ENCODE measurements at places on chromosomes 1 and 21.

DNA sequence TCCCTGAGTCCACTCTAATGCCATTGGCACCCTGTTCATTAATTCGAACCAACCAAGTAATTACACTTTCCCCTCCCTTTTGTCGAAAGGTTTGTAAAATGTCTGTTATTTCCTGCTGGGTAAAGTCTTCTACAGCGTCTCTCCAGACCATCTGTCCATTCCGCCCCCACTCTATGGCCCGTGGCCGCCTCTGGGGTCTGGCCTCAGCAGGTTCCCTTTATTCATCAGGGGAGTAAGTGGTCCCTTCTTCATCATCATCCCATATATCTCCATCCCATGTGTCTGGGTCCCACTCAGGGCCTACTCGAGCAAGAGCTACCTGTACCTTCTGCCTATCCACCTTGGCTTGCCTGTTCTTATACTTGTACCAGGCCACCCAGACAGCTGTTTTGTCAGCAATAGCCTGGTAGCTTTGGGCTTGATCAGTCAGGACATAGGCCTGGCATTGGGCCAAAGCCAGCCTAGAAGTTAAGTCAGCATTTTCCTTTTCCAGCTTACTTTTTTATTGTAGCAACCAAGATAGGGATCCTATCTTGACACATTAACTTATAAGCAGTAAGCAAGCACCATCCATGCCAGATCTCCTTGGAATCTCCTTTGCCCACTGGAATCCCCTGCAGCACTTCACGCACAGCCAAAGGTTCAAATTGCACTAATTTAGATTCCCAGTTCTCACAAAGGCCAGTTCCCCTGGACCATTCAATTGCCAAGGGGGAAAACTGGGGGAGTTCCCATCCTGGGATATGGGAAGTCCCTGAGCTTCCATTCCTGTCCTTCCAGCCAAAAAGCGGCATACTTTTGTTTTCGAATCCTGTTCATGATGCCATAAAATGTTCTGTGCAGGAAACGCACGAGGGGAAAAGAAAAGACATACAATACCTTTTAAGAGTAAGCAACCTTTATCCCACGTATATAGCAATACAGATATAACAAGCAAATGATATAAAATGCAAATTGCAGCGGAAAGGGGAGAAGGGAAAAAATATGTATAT, 6.6 kb upstream of the STUM start:
- no peak for DNase-seq

DNA sequence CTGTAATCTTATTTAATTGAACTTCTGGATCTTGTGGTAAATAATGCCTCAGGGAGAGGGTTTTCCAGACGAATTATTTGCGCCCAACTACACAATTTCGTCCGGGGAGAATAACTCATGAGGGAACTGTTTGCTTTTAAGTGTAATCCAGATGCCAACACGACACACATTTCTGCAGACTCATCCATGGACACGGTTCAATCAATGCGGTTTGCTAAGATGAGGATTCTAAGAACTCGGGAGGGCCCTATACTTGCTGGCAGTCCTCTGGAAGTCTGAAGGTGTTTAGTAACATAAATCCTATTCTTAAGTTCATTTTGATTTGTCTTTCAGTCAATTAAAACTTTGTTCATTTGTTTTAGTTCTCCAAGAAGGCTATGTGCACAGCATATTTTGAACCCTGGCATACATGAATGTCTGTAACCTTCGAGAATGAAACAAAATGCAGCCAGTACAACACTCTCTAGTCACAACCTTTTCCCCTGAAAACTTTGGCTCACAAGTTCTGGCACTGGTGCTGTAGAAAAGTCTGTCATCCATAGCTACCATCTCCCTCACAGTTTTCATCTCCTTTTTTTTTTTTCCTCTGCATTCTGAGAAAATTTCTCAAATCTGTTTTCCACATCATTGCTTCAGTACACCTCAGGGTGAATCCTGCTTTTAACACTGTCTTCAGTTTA, 38.8 kb downstream of the DIPK1A start:
- DNase-seq, result no peak

- DNase-seq, result no peak
Measured at GRCh38 chr1:24923485-24924113, 6.5 kb downstream of the RUNX3 start.

DNA sequence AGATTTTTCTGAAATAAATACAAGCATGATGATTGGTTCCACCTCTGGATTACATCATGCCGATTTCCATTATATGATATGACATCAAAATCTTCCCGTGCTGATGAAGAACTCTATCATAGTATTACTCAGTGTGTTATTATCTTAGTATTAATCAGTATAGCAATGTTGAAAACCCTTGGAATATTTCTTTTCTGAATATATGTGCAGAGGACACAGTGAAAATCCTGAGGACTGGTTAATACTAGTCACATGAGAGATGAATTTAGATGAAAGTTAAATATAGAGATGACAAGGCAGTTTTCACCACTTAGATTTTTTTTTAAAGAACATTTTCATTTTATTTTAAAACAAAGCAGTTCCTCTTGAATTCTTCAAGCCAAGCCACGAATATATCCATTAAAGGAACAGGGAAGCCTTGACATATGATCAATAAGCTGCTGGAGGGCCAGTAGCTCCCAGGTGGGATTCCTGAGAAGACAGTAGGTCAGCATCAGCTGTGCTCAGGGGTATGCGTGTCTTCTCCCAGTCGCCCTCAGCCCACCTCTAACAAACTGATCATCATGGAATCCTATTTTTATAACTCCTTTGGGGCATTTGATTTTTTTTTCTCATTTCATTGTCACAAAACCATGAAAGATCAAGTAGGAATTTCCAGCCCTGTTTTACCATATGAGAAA, 56.2 kb upstream of the UBE2U start:
- no peak for DNase-seq

DNA sequence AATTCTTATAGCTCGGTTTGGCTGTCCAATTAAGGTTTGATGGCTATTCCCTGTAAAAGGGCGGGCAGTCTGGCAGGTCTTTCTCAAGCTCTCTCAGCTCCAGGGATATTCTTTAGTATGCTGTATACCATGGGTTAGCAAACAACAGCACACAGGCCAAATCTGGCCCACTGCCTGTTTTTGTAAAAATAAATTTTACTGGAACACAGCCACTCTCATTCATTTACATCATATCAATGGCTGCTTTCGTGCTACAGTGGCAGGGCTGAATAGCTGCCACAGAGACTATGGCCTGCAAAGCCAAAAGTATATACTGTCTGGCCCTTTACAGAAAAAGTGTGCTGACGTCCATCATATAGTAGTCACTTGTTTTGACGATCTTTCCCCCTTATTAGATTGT, 32.0 kb downstream of the MACO1 start:
- no peak for DNase-seq

GRCh38 chr1:109986054-109986444, 1.5 kb downstream of the AHCYL1 start:
- no peak for DNase-seq

DNA sequence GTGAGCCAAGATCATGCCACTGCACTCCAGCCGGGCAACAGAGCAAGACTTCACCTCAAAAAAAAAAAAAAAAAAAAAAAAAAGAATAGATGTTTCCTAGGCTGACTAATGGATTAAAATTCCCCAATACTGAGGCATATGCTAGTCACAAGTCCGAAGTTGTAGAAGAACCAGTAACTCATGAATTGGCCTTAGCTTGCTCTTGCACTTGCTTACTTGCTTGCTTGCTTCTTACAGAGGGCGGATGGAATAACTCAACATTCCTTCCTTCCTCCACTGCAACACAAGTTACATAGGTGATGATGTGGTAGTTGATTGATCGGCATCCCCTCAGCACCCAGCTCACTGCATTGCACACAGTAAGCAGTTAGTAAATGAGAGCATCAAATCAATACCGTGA, 2.8 kb upstream of the TARS2 start:
- no peak for DNase-seq

DNA sequence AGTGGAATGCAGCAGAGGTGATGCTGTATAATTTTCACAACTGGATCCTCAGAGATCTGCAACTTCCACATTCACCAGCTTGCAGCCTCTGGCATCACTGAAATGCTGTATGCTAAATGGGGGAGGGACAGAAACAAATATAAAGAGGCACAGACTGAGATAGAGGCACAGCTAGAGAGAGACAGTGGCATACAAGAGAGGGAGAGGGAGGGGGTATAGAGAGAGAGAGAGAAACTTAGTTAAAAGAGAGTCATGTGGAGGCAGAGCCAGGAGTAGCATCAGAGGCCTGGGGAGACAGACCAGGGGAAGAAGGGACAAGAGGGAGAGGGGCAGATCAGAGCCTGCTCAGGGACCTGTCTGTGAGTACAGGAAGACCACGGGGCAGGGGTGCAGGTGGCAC, 84.5 kb upstream of the GRIK3 start:
- DNase-seq, result no peak

GRCh38 chr21:44529011-44529421, 11.0 kb downstream of the KRTAP10-1 start:
- no peak for DNase-seq

DNA sequence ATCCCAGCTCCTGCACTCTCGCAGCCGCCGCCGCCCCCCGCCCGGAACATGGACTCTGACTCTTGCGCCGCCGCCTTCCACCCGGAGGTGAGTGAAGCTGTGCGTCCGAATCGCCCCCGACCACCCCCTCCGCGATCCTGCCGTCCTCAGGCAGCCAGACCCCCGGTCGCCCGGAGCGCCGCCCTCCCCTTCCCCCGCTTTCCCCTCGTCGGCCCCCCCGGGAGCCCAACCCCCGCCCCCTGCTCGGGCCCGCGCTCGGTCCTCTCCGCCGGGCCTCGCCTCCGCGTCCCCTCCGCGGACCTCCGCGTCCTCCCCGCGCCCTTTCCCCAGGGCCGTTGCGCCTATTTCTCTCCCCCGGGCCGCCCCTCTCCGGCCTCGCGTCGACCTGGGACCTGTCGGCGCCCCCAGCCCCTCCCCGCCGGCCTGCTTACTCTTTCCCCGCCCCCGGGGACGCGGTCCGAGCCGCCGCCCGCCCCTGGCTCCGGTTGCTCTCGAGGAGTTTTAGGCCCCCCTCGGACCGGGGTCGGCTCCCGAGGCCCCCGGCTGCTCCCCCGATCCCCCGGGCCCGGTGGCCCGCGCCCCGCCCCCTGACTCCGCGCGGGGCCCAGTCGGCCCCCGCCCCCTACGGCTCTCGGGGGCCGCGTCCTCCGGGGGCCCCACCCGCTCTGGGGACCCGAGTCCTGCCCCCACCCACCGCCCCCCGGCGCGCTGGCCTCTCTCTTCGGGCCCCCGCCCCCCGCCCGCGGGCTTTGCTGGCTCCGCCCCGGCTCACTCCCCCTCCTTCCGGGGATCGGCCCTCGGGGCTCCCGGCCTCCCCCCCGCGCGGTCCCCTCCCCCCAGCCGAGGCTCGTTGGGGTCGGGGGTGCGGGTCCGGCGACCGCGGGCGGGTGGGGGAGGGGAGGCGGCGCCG, 743 bp downstream of the PHF13 start:
- DNase-seq, result no peak

GRCh38 chr1:160429125-160429561, 28.8 kb downstream of the VANGL2 start:
- no peak for DNase-seq

- DNase-seq, result no peak
Measured at GRCh38 chr21:42056468-42056867, 14.6 kb upstream of the UMODL1 start.

DNA sequence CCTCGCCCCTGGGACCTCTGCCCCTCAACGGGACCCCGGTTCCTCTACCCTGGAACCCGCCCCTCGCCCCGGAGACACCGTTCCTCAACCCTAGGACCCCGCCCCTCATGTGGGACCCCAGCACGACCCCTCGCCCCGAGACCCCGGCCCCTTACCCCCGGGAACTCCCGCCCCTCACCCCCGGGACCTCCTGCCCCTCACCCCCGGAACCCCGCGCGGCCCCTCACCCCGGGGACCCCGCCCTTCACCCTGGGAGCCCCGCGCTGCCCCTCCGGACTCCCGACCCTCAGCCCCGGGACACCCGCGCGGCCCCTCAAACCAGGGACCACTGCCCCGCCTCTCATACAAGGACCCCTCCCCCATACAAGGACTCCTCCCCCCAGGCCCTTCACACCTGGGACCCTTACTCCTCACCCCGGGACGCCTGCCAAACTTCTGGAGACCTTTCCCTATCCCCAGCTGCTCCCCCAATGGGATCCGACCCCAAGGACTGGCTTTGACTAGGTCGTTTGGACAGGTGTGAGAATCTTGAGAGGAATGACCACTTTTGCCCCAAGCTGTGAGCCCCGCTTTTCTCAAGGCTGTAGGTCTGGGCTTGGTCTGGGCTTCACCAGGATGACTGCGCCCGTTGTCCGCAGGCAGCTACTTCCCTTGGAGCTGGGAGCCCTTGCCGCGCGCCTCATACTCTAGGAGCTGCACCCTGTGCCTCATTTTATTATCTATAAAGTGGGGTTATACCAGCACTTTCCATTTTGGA, 843 bp downstream of the DIP2A start:
- no peak for DNase-seq

DNA sequence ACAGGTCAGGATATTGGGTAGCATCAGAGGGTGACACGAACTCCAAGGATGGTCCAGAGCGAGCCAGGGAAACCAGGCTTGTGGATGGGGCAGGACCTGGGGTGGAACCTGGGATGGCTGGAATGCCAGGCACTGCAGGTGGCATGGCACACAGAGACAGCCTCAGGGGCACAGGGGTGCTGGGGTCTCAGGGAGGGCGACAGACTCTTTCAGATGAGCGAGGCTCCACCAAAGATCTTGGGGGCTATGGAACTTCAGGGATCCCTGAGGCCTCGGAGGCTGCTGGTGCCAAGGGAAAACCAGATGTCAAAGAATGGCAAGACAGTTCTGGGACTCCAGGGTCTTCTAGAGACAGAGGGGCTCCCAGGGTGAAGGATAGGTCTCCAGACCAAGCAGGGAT, 21.4 kb downstream of the IGFN1 start:
- no peak for DNase-seq

DNA sequence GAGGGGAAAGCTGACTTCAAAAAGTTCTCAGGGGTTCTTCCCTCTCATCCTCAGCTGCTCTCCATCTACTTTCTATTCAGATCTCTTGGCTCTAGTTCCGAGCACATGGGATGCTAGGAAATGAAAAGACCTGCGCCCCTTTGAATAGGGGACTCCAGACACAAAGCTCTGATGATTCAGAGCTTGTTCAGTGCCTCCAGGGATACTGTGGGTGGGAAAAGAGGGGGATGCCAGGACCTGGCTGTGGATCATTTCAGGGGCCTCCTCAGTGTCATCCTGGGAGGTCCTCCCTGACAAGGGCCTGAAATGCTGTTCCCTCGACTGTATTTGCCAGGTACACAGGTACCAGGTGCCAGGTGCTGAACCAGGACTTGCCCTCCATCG, 943 bp upstream of the KIAA0040 start:
- no peak for DNase-seq

DNA sequence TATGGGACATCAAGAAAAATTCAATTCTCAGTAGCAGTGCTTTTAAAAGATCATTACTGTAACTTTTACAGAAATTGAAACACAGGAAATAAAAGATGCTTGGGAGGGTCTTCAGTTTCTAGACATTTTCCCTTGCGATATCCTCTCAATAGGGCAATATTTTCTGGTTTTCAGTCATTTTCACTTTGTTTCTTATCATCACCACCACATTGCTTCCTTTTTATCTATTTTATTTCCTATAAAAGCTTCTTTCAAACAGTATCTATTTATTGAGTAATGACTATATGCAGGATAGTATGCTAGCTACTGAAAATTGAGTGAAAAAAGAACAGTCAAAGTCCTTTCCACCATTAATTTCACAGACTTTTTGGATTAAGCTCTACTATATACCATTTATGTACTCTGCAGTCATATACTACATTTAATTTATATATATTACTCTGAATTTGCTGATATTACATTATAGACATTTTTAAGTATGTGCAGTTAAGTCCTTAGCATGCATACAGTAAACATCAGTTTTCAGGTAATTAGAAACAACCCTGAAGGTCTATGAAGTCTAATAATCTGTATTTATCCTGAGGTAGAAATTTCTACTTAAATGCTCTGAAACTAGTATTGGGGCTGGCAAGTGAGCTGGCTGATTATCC, 18.7 kb downstream of the TRMT1L start:
- DNase-seq, result no peak

Data from HS-5 (cell line).